ENCODE measurements at places on chromosomes 2 and 18.

DNA sequence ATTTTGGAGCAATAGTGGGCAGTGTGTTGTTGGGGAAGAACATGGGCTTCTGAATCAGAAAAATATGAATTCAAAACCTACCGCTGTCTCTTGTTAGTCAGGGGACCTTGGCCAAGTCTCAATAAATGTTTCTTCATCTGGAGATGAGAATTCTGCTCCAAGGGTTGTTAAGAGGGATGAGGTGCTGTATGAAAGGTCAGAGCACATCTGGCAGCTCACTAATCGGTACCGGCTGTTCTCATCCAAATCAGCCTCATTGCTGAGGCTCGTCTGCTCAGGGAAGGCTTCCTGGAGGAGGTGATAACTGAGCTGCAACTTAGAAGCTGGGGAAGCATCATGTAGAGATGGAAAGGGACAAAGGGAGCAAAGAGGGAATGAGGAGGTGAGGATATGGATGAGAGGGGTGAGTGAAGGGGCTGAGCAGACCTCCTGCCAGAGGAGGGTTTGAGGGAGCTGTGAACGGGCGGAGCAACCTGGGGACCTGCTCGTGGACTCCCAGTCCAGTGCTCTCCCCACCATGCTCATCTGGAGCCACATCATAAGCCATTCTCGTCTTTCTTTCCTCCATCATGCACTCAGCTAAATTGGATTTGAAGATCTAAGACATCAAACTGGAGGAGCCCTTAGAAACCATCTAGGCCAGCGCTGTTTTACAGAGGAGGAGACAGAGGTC is 47.4 kb downstream of the GREB1 start:
- DNase-seq = no peak

GRCh38 chr2:230216489-230216888 is 3.3 kb downstream of the SP110 start:
- DNase-seq = no peak

DNA sequence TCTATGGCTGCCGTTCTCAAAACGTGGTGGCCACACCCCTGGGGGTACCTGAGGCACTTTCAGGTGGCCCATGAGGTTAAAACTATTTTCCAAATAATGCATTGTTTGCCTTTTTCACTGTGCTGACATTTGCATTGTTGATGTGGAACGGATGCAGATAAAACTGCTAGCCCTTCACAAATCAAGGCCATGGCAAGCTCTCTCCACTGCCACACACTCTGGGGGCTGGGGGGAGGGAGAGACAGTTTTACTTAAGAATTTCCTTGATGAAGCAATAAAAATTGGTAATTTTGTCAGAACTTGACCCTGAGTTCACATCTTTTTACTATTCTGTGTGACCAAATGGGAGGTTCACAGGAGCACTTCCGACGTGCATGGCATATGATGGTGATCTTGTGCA is 22.0 kb upstream of the TGIF1 start:
- no peak for DNase-seq

GRCh38 chr2:14602309-14602708 is 30.2 kb upstream of the LRATD1 start:
- DNase-seq = no peak

GRCh38 chr2:218169757-218170546 is 3.2 kb upstream of the CXCR1 start:
- no peak for DNase-seq

GRCh38 chr2:1839066-1839756 is 94.9 kb upstream of the PXDN start:
- no peak for DNase-seq

- no peak for DNase-seq
Observed at GRCh38 chr18:71503222-71503621, 1040.9 kb downstream of the CBLN2 start.

- DNase-seq = no peak
Observed at GRCh38 chr2:152715854-152716428, 1.3 kb downstream of the PRPF40A start.

- DNase-seq = no peak
Observed at GRCh38 chr2:146806364-146807005, 1038.3 kb upstream of the ACVR2A start.

- DNase-seq = no peak
Observed at GRCh38 chr2:174072069-174072468, 106.9 kb upstream of the SP3 start.

- no peak for DNase-seq
Observed at GRCh38 chr18:45723567-45724355, at the start of gene SLC14A1. SLC14A1 (plus strand) TSS chr18:45724181; CDS start chr18:45730321, 6,140 bp downstream.

- DNase-seq = no peak
Observed at GRCh38 chr18:10121028-10121427, 207.2 kb downstream of the VAPA start.

- no peak for DNase-seq
Observed at GRCh38 chr2:15169326-15170069, 391.6 kb downstream of the NBAS start.

DNA sequence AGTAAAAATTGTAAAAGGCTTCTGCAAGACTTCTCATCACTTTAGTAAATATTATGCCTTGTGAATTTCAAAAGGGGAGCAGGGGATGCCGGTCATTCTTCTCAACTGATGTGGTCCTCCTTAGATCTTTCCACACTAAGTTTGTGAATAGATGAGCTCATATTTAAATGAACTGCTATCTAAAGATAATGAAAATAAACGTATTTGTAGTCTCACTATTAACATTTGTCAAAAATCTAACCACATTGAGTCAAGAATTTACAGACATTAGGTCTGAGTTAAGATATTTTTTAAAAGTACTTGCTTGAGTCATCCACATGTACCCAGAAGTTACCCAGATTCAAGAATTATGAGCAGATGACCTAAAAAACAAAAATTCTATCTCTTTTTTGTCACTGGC is 6.5 kb downstream of the PRPF40A start:
- no peak for DNase-seq
